ENCODE measurements at places on chromosomes 4 and X.
A peak's percentile ranks its signal among the peaks of the same experiment; 100 is the strongest.

DNA sequence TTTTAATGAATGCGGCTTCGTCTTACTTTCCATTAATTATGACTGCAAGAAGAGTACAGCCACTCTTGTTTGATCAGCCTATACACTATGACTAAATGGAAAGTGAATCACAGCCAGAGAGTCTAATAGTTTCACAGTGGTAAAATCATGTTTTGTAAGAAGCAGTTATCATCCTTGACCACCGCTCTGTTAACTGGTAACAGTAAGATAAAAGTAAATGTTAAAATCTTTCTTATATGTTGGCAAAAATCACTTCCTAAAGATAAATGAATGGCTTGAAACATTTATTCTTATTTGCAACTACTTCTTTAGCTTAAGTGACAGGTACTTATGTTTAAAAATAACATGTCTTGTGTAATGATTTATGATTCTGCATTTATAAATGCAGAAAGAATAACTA is 13.2 kb downstream of the GALNT7 start:
- DNase-seq = no peak

- DNase-seq = no peak
Measured at GRCh38 chrX:22043872-22044271, 11.7 kb downstream of the PHEX start.

DNA sequence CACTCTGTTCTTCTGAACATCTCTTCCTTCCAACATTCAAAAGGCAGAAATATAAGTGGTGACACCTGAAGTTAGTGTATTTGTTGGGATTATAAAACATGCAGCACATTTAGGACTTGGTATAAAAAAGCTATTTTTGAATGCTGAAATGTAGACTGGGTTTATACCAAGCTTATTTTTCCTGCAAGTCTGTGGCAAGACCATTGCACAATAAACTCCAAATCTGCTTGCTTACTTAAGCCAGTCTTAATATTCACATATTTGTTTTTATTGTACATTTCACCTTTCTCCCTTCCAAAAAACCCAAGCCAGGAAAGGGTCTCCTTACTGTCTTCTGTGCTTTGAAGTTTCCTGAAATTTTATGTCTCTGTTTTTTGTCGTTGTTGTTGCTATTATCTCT is 63.7 kb downstream of the FHIP1A start:
- DNase-seq = no peak

- DNase-seq = peak; percentile 17
Measured at GRCh38 chr4:181061787-181062186, 1181.4 kb upstream of the TENM3 start.

DNA sequence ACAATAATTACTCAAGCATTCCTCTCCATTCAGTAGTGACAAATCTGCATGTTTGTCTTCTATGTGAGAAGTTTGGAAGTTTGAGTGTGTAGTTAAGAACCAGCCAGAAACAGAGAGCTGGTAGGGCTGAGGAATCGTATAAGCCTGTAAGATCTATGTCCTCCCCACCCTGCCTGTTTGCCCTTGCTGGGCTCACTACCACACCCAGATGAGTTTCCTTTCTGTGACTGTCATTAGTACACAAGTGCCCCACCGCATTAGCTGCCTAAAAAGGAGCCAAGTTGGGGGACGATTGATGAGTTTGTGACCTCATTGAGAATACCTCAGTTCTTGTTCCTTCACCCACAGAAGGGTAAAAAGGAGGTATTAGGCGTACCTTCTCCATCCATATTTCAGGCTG is 28.3 kb downstream of the DOCK11 start:
- no peak for DNase-seq

Measured in DMS79 treated with DMSO at 0.1 percent for 48 hours (cell line).